Activated CD4-positive, alpha-beta T cell treated with anti-CD3 and anti-CD28 coated beads, Interleukin-2, amount 50 U/mL, for 48 hours (primary cell): ENCODE measurements at places on chromosomes 4 and X.

DNA sequence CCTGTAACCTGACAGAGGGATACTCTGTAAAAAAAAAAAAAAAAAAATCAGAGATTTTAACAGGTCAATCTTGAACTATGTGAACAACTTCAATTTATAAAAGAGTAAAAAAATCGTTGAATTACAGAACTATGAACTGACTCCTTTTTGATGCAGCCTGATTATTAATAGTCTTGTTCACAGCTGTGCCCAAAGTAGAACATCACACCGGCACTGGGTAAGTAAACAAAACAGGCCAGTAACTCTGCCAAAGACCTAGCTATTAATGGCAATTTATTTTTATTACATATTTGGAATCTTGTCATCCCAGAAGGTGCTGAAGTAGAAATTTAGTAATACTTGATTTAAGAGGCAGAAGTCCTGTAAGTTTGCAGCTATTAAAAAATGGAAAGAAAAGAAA is 31.4 kb downstream of the CPE start:
- DNase-seq = no peak

DNA sequence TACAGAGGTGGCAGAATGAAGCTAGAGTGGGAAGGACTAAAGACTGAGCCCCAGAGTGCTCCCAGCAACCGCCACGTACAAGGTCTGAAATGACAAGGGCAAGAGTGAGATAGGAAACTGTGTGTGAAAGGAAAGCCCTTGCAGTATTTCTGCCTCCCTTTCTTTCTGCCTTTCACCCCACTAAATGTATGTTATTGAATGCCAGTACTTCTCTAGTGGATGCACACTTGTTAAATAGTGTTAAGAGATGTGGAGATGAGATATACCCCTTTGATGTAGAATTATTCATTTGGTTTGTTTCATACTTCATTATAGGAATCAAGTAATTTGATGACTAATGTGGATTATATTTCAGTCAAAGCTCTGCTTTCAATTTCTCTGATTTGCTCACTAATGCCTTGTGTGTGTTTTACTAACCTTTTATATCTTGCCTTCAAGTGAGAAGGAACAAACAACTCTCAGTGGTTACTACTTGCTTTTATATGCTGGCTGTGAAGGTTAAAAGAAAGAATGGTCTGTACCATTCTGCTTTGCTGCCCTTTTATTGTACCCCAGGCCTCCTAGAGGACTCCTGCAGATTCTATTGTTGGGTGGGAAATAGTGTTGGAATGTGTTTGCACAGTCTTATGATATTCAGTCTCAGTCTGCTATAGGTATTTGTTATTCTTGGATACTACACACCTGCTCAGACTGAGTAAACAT is 8.0 kb upstream of the ANXA3 start:
- no peak for DNase-seq

GRCh38 chr4:101019941-101020401 is 327.4 kb downstream of the PPP3CA start:
- DNase-seq = no peak

DNA sequence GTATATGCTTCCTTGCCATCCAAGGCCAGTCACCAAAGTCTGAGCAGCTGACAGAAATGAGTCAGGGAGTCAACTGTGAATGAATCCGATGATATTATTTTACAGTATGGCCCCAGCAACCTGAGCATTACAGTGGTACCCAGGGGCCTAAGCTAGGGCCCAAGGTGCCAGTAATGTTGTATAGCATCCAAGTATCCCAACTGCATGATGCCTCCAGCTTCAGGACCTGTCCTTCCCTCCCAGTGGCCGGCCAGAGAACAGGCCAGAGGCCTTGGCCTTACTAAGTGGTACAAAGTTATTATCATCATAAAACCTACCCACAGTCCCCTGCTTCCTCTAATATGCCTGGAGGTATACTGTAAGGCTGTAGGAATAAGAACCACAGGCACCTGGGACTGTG is 79.9 kb downstream of the RFC1 start:
- no peak for DNase-seq

GRCh38 chr4:145326491-145326890 is 146.1 kb upstream of the OTUD4 start:
- no peak for DNase-seq

DNA sequence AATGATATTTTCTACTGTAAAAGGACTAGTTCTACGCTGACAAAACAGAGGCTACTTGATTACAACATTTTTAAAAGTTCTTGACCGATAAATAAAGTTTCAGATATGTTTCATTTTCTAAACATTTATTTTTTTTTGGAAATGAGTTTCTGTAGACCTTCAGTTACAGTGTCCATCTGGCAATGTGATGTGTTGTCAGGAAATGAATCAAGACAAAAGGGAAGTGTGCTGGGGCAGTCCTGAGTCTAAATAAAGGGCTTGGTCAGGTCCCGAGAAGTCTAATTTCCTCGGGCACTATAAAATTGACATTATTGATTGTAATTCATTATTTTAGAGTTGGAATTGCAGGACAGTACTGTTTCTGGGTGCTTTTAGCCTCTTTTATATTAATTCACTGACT is 57.0 kb upstream of the FTHL17 start:
- DNase-seq = no peak

DNA sequence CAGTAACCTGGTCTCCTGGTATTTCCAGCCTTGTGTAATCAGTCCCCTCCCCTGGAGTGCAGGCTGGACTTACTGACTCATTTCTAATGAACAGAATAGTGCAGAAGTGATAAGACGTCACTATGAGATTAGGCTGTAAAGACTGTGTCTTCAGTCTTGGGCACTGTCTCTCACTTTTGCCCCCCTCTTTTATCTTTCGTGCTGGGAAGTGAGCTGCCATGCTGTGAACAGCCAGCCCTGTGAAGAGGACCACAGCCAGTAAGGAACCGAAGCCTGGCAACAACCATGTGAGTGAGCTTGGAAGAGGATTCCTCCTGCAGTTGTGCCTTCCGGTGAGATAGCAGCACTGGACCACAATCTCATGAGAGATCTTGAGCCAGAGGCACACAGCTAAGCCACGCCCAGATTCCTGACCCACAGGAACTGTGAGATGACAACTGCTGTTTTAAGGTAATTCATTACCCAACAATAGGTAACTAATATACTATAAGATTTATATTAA is 67.5 kb upstream of the GPR34 start:
- no peak for DNase-seq

GRCh38 chrX:131216828-131217227 is 72.3 kb downstream of the IGSF1 start:
- DNase-seq = no peak

DNA sequence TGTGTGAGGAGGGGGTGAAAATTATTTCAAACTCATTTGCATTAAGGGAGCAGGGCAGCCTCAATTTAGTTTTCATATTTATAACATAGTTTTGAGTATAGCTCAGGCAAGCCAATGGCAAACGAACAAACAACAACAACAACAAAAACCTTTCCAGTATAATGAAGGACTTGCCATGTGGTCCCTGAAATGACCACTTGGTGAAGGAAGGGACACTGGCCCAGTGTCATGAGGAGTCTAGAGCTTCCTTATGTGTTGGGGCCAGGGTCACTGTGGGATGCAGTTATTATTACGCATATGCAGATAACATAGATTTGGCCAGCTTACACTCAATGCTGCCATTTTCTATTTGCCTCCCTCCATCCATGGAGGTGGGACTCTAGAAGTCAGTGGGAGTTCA is 23.3 kb downstream of the NKX3-2 start:
- DNase-seq = no peak

DNA sequence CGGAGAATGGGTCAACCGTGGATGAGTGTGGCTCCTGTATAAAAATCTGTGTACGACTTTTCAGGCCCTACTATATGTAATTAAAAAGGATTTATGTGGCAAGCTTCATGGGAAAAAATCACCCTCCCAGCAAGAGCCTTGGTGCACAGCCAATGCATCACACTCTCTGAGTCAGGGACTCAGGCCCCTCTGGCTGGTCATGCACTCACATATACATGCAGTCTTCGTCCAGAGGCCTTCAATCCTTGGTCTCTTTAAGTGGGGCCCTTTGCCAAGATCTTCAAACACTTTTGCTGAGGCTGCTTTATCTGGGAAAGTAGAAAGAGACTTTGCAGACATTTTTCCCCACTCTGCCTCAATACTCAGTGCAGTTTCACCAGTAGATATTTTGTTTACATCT is 311.4 kb upstream of the FSTL5 start:
- DNase-seq = no peak

- no peak for DNase-seq
Measured at GRCh38 chrX:77342004-77342403, 105.2 kb upstream of the FGF16 start.

DNA sequence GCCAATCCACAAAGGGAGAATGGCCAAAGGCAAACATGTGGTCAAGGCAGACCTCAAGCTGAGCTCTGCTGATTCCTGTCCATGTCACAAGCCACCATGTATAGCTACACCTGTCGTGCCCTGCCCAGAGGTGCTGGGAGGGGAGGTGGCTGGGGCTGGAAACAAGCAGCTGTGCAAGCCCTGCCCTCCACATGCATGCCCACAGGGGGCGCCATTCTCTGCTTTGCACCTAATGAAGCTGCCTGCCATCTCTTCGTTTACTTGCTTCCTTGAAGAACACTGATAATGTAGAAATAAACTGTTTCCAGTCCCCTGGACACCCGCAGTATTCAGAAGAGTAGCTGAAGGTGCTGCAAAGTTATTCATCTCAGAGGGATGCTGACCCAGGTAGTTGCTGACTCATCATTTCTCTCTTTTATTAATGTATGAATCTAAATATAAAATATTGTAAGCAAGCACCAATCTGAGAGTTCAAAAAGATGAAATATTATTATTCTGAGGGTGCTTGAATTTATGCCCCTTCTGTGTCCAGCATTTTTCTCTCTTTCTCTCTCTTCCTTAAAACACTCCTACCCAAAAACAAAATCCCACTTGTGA is 278.6 kb downstream of the ADGRA3 start:
- peak; percentile 35 for DNase-seq

DNA sequence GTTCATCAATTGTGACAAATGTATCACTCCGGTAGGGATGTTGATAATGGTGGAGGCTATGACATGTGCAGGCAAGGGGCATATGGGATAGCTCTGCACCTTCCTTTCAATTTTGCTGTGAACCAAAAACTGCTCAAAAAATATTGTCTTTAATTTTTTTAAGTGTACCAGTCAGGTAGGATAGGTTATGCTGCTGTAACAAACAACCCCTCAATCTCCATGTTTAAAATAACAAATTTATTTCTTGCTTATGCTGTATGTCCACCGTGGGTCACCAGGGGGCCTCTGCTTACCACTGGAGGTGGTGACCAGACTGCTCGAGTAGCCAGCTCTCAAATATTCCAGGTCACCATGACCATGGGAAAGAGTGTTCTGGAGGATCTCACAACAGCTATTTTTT is 23.4 kb upstream of the MSX1 start:
- no peak for DNase-seq

DNA sequence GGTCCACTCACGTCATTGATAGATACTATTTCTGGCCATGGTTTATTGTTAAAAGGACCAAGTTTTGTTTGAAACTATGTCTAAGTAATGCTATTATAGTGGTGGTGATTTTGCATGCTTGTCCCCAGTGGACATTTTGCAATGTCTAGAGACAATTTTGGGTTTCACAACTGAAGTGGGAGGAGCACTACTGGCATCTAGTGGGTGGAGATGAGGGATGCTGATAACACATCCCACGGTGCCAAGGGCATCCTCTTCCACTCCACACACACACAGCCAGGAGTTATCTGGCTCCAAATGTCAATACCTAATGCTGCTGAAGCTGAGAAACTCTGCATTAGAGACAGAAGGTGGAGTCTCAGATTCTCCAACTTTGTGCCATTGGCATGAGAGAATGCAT is 131.2 kb downstream of the FRMPD4 start:
- DNase-seq = no peak

- DNase-seq = no peak
Measured at GRCh38 chrX:20143561-20143960, 1.9 kb upstream of the EIF1AX start.

DNA sequence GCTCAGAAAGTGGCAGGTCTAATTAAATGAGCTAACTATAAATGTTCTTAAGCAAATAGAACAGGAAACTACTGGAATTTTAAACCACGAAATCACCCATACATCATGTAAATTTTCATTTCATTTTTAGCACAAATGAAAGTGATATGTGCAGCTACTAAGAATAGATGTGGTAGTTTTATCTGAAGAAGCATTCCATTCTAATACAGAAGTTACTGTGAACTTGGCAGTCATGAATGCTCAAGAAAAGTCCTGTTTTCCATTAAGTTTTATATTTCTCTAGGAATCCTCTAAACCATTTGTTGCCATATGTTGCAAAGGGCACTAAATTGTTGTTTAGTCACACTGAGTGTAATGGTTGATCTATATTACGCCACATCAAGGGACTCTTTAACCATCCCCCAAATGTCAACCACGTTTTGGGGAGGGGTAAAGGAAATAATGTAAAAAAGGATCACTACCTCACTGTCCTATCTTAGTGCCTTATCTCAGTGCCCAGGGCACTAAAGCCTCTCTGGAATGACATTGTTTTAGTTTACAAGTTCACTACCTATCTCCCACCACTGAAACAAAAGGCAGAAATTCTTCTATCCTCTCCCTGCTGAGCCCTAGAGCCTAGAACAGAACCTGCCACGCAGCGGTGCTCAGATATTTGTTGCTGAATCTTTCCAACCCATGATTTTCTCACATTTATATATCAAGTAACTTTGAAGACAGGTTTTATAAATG is 118.0 kb downstream of the SHISA3 start:
- no peak for DNase-seq

DNA sequence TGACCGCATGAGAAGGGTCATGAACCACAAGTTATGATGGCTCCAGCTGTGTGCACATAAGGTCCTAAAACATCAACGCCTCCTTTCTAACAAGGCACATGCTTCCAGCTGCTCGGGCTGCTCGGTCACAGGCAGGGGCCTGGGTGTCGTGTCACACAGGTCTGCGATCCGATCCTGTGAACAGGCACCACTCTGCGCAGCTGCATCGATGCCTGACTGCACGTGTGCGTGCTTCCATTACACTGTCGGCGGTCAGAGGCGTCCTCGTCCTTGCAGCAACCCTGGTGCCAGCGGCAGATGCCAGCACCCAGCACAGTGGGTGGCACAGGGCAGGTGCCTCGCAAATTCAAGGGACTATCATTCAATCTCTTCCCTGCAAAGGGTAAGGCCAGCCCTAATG is 23.9 kb downstream of the ZFYVE28 start:
- DNase-seq = no peak

GRCh38 chr4:15262396-15262795 is 165.4 kb upstream of the C1QTNF7 start:
- no peak for DNase-seq

DNA sequence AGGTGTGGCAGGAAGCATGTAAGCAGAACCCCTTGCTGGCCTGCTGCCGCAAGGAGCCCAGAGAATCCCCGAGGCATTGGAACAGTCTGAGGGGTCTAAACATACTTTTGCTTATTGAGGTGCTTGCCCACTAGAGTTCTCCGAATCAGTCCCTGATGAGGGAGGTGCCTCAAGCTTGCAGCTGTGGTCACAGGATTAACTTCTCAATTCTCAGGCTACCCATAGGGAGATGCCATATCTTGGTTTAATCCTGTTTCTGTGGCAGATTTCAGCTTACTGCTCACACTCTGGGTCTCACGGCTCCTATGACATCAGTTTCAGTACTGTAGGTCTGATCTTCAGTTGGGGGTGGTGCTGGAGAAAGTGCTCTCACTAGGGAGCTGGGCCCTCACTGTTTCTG is 39.9 kb downstream of the CCNG2 start:
- DNase-seq = no peak

- DNase-seq = no peak
Measured at GRCh38 chr4:112652216-112652615, 15.3 kb downstream of the LARP7 start.

GRCh38 chrX:123756320-123756719 is 23.5 kb upstream of the THOC2 start:
- no peak for DNase-seq

- DNase-seq = no peak
Measured at GRCh38 chr4:85414972-85415371, 60.0 kb upstream of the ARHGAP24 start.

- no peak for DNase-seq
Measured at GRCh38 chr4:110635163-110635865, 12.4 kb upstream of the PITX2 start.
